ENCODE measurements at places on chromosomes 7 and 10. TPM values are rescaled to one million over a fixed set of nuclear protein-coding genes. Genes with fewer than 3 reads are reported as not detected.

CCNY gene
- total RNA-seq: 35.6 TPM

DLG5 gene
- 33.9 TPM for total RNA-seq

CTAGE4 gene
- total RNA-seq: 0.32 TPM

AKR1C8 gene
- total RNA-seq: not detected

PDCD11 gene
- total RNA-seq: 21.6 TPM

ELN gene
- total RNA-seq: 6.5 TPM

NUDT13 gene
- 1.5 TPM for total RNA-seq

NUTM2A gene
- total RNA-seq: 0.34 TPM

TEX47 gene
- not detected for total RNA-seq

HYAL4 gene
- not detected for total RNA-seq

LIPM gene
- total RNA-seq: not detected

KAZALD1 gene
- total RNA-seq: 84.3 TPM

PRSS2 gene
- not detected for total RNA-seq

LIPF gene
- total RNA-seq: not detected

TAS2R41 gene
- not detected for total RNA-seq

PPP1R17 gene
- total RNA-seq: under 0.01 TPM

CLCN1 gene
- total RNA-seq: not detected

PRKAR2B gene
- 3.4 TPM for total RNA-seq

GPR26 gene
- total RNA-seq: not detected

WNT2 gene
- 0.63 TPM for total RNA-seq

AGAP3 gene
- 34.2 TPM for total RNA-seq

SEMA4G gene
- 1.6 TPM for total RNA-seq

OR9A2 gene
- total RNA-seq: not detected

NEUROD6 gene
- total RNA-seq: not detected

EPHB6 gene
- total RNA-seq: under 0.01 TPM

OPN1SW gene
- total RNA-seq: not detected

LRIT1 gene
- total RNA-seq: not detected

SORCS1 gene
- total RNA-seq: not detected

ACSM6 gene
- total RNA-seq: not detected

RSPH10B2 gene
- 0.32 TPM for total RNA-seq

PON1 gene
- not detected for total RNA-seq

GRM8 gene
- not detected for total RNA-seq

CALN1 gene
- not detected for total RNA-seq

GAD2 gene
- not detected for total RNA-seq

GFRA1 gene
- total RNA-seq: under 0.01 TPM

RTKN2 gene
- 0.47 TPM for total RNA-seq

AKR1C3 gene
- total RNA-seq: 170 TPM

NODAL gene
- total RNA-seq: not detected

GTF2IRD1 gene
- total RNA-seq: 6.6 TPM

SLIT1 gene
- total RNA-seq: under 0.01 TPM

LRGUK gene
- 0.09 TPM for total RNA-seq

H2AZ2 gene
- 234 TPM for total RNA-seq

ATP6V0E2 gene
- 10.6 TPM for total RNA-seq

MUC3A gene
- total RNA-seq: under 0.01 TPM

MMRN2 gene
- 1.5 TPM for total RNA-seq

CYP2C19 gene
- not detected for total RNA-seq

RAPGEF5 gene
- total RNA-seq: 0.95 TPM

OLAH gene
- total RNA-seq: not detected

GLRX3 gene
- total RNA-seq: 67.0 TPM

STEAP4 gene
- total RNA-seq: under 0.01 TPM

NKX2-3 gene
- not detected for total RNA-seq

NXPH1 gene
- not detected for total RNA-seq

OR2A1 gene
- total RNA-seq: not detected

CYP26C1 gene
- total RNA-seq: under 0.01 TPM

All from bronchial smooth muscle cell (primary cell).